NCI-H524 (cell line): ENCODE measurements at places on chromosomes 7 and 10.

- no peak for DNase-seq
Measured at GRCh38 chr10:65753532-65753931, 1172.3 kb upstream of the LRRTM3 start.

DNA sequence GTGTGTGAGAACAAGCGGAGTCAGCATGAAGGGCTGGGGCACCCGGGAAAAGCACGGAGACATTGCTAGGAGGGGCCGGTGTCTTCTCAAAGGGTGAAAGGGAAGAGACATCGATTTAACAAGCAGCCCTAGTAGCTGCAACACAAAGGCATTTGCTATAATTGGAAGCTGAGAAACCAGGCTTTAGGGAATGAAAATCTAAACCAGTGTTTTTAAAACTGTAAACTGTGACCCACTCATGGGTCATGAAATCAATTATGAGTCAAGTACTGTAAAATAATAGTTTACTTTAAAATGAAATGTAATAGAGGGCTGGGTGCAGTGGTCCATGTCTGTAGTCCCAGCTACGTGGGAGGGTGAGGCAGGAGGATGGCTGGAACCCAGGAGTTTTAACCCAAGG lies 128.7 kb upstream of the RHEB start:
- DNase-seq: no peak

- no peak for DNase-seq
Measured at GRCh38 chr10:85544956-85545355, 821.6 kb downstream of the GRID1 start.

DNA sequence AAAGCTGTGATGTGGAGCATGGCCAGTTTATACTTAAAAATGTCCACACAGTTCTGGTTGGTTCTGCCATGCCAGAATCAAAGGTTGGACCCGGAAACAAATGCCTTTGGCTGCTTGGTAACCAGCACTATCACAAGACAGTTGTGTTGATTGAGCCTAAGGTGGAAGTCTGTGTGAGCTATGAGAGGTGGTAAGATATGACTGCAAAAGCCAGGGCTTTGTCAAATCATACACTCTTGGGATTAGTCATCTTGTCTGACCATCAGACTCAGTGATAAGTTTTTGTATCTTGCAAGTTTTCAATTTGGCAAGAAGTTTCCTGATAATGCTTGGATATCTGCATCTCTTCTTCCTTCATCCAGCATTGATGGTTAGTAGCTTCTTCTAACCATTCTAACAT lies 35.5 kb downstream of the GPR141 start:
- no peak for DNase-seq

DNA sequence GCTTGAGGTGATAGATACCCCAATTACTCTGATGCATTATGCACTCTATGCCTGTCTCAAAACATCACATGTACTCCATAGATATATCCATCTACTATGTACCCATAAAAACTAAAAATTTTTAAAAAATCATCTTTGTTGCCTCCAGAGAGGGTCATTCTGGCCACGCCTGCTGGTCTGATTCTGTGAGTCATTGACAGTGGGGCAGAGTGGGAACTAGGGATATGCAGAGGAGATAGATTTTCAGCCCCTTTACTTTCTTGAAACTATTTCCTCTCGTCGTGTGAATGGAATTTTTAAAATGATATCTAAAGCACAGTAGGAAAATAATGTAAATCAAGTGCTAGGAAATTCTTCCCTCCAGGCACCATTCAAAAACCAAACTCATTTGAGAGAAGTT lies 715.0 kb upstream of the NRP1 start:
- DNase-seq: no peak

- no peak for DNase-seq
Measured at GRCh38 chr7:21370283-21370982, 57.5 kb upstream of the SP4 start.

- DNase-seq: no peak
Measured at GRCh38 chr7:2224934-2225333, 7.8 kb downstream of the MAD1L1 start.

DNA sequence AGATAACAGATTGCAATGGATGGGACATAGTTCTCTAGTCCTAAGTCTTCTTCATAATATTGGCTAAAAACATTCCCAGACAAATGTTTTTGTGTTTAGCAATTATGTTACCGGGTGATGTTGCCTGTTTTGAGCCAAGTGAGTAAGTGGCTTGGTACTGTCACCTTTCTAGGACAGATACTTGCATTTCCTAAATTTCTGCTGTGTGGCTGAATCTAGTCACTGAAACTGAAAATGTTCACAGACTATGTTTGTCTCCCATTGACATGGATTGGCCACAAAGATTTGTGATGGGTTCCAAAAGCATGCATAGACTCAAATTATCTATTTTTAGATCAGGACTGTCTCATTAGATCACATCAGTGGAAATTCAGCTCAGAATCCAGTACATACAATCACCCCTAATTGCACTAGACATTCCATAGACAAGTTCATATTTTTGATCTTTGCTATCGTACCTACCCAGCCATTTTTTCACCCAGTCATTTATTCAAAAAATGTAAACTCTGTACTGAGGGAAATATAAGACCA lies 1222.1 kb upstream of the AUTS2 start:
- no peak for DNase-seq

- DNase-seq: peak; percentile 70
Measured at GRCh38 chr7:157138424-157139110, at the start of gene UBE3C. TSS of gene UBE3C (plus strand) at chr7:157138926. CDS start at chr7:157139273, 347 bp downstream.

GRCh38 chr7:37944737-37945054 lies 24.3 kb downstream of the EPDR1 start:
- DNase-seq: no peak

- DNase-seq: no peak
Measured at GRCh38 chr10:68231817-68232251, at the start of gene ATOH7. TSS of gene ATOH7 (minus strand) at chr10:68232113. CDS start at chr10:68231677, 436 bp downstream.

GRCh38 chr7:107946451-107946850 lies 55.5 kb downstream of the DLD start:
- no peak for DNase-seq
